ENCODE measurements at places on chromosomes 7 and 10.

- no peak for DNase-seq
Measured at GRCh38 chr10:120719333-120719732, 131.8 kb upstream of the WDR11 start.

GRCh38 chr10:59633063-59633462 is 76.6 kb downstream of the SLC16A9 start:
- DNase-seq = no peak

DNA sequence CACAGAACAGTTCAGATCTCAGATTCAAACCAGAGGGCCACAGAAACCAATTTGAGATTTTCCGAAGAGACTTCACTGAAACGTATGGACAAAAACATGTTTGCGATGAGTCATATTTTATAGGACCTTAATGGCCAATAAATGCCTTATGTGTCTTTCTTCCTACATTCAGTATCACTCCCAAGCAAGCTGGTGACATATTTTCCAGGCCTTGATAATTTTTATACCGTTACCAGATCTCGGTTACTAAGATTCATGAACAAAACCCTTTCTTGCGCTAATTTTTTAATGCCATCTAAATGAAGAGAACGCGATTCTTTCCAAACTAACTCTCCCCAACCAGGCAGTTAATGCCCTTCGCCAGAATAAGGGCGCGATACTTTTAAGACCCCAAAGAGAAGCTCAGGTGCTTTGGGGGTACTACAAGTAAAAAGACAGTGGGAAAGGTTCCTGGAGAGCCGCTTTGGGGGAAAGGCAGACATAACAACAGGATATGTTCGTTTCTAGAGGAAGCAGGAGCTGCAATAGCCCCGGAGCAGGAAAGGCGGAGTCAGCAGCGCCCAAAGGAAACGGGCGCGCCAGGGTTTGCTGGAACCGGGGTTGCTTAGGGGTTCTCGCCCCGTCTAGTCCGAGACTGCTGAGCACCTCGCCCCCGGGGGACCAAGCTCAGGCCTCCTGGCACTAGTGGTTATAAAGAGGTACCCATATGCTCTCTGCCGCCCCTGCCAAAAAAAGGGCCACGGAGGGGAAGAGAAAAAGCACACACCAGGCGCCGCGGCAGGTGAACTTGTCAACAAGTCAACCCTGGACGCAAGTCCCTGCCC is 884 bp downstream of the ICA1 start:
- DNase-seq = no peak

GRCh38 chr10:75766106-75766505 is 334.7 kb downstream of the LRMDA start:
- no peak for DNase-seq

DNA sequence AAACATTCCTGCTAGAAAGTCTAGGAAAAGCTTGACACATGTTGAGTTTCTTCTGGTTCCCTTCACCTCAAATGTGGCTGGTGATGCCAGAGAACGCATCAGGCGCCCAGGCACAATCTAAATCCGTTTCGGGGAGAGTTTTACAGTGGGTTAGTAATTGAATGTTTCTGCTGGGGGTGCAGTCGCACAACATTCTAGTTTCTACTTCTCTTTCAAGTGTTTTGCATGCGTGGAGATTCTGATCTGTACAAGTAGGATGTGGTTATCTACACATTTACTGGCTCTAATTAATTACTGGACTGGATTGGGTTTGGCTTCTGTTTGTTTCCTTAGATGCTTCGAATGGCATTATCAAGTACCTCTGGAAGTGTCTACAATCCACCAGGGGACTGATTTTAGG is 173.8 kb downstream of the TMEM26 start:
- no peak for DNase-seq

- no peak for DNase-seq
Measured at GRCh38 chr7:111029574-111030251, 61.2 kb upstream of the LRRN3 start.

DNA sequence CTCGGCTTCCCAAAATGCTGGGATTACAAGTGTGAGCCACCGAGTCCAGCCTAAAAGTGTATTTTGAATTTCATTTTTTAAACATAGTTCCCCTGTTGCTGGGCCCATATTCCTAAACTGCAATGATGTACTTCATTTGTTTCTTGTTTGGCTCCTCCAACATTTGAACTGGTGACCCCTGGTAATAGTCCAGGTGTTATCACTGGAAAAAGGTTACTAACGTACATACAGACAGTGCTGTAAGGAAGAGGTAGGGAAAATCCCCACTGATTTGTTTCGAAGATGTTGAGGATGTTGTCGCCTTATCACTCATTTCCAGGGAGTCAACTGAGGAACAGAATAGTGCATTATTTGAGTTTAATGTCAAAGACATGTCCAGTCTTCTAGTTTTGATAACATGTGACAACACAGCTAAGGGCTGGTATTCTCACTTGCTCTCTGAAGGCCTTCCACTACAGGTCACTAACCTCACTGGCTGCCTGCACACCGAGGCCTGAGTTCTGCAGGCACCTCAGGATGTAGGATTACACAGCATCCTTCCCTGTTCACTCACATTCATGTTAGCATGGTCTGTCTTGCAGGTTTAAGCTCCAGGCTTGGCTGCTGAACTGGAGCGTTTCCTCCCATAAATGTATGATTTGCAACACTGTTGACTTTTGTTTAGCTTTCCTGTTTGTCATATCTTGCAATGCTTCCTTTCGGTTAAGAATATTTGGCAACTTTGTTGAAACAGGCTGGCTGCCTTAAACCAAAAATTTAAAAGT is 362.8 kb downstream of the INHBA start:
- DNase-seq = no peak

DNA sequence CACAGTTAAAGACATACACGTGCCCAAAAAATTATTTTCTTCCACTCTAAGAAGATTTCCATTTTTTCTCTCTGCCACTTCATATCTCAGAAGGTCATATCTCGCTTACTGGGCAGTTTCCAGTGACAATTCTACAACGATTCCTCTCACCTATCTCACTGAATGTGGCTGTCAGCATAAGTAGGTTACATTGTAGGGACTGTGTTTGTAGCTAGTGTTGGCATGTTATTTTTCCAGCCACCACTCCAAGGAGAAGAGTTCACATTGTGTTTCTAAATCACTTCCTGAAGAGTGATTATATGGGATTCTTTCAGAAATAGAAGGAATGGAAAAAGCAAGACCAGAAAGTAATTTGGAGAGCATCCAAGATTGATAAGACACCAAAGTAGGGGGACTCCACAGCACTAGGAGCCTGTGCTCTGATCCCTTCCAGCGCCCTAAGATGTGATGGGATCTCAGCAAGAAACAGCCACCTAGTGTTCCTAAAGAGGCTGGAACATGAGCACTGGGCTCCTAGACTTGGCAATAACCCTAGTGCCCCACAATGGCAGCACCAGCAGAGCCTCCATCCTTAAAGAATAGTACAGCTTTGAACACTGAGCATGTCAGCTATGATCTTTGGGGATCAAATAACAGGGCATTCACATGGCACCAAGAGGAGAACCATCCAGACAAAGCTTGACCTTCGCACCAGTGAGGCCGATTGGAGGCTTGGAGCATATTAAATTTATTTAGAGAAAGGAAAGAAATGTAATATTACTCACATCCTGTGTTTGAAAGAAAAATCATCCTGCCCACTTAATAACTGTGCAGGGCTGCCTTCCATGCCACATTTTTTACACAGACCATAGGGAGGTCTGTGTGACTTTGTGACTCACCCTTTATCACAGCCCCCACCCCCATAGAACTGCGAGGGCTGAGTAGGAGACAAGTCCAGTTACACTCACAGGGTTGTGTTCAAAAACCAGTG is 51.8 kb downstream of the CAV1 start:
- peak; percentile 92 for DNase-seq

DNA sequence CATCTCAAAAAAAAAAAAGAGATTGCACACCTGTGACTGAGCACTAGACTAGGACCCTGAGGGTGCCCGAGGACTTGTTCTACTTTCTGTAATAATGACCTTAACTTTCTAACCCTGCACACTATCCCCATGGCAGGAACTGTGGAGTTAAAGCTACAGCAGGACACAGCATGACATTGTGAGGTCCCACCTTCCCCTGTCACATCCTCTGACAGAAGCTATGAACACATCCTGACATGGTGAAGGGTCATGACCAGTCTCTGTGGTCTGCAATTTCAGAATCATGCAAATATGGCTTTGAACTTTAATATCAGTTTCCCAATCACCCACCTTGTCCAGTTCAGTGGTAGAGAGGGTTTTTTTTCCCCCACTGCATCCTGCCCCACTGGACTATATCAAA is 18.5 kb upstream of the SAR1A start:
- no peak for DNase-seq

GRCh38 chr7:101516851-101517250 is 112.2 kb downstream of the MYL10 start:
- DNase-seq = no peak

GRCh38 chr7:53110425-53110824 is 75.0 kb downstream of the POM121L12 start:
- no peak for DNase-seq

GRCh38 chr7:106542550-106543220 is 118.3 kb downstream of the CCDC71L start:
- no peak for DNase-seq

- peak; percentile 50 for DNase-seq
Measured at GRCh38 chr7:107387573-107388219, 82.2 kb upstream of the GPR22 start.

DNA sequence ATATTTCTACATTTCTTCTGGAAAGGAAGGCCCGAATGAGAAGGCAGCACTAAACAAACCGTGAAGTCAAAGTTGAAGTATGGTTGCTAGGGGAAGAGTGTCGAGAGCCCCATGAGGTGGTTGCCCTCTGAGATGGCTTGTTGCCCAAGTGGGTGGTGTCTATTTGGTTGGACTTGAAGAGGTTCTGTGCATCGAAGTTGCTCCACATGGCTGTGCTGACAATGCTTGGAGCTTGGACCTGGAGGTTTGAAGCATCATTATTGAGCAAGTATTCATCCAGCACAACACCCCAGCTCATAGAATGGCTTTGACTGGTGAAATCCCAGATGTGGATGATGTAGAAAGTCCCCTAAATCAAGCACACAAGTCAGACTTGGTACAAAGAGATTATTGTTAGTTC is 165.2 kb upstream of the CDCA7L start:
- no peak for DNase-seq

DNA sequence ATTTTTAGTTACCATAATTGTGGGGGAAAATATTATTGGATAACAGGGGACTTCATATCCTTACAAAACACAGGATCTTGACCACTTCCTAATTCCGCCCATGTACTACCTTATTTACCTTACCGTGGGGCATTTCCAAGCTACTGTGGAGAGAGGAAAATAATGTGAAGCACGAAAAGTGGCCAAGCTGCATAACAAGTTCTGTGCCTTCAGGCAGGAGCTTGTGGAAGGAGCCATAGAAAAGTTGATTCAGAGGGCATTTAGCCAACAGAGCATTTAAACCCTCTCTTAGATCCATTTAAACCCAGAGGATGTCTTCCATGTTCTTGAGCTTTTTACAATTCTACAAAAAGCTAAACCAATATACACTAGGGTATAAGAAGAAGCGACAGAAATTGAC is 41.6 kb downstream of the DNAJB9 start:
- DNase-seq = no peak

- no peak for DNase-seq
Measured at GRCh38 chr7:958221-959200, 4.0 kb upstream of the ADAP1 start.

GRCh38 chr10:101492205-101492604 is 95.9 kb downstream of the POLL start:
- no peak for DNase-seq

DNA sequence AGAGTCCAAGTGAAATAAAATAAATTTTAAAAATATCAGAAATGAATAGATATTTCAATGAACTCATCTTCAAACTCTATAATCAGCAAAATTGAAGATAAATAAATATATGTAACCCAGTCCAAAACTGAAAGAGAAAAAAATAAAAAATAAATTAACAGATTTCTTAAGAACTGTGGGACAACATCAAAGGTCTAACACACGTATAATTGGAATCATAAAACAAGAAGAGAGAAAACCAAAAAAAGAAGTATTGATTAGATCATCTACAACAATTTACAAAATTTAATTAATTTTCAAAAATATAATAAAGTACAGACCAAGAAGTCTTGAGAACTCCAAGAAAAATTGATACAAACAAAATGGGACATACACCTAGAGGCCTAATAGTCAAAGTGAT is 625.8 kb upstream of the SORCS1 start:
- DNase-seq = no peak

DNA sequence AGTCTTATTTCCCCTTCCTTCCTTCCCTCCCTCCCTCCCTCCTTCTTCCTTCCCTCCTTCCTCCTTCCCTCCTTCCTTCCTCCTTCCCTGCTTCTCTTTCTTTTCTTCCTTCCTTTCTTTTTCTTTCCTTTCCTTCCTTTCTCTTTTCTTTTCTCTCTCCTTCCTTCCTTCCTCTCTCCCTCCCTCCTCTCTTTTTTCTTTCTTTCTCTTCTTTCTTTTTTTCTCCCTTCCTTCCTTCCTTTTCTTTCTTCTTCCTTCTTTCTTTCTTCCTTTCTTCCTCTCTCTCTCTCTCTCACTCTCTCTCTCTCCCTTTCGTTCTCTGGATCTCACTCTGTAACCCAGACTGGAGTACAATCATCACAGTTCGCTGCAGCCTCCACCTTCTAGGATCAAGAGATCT is 6.2 kb downstream of the TMEM130 start:
- DNase-seq = no peak

- DNase-seq = no peak
Measured at GRCh38 chr7:11130012-11130411, 156.3 kb downstream of the PHF14 start.

DNA sequence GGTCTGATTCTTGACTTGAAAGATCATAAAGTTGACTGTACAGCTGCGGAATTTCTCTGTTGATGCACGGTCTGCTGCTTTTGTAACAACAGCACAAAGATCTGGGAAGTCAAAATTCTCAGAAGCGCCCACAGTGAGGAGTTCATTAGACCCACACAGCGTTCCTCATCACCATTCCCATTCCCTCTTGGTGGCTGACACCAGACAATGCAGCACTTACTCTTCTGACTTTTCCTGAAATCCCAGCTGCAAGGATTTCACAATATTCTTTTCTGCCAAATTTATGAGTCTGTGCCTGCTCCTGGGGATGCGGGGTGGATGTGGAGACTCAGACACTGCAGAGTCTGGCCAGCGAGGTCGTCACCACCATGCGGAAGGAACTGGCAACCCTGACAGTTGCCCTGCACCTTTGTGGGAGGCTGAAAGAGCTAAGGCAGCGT is 233.9 kb downstream of the FANK1 start:
- DNase-seq = no peak

- no peak for DNase-seq
Measured at GRCh38 chr7:155162422-155162821, 92.3 kb downstream of the HTR5A start.

GRCh38 chr10:92755725-92756124 is 66.0 kb downstream of the HHEX start:
- no peak for DNase-seq

Data from ascending aorta (tissue), 2 donors.